Stimulated activated CD4-positive, alpha-beta T cell treated with anti-CD3 and anti-CD28 coated beads, Interleukin-1b, Interleukin-23, amount 100 ng/mL, for 48 hours (primary cell): ENCODE measurements at places on chromosomes 6 and 20.

GRCh38 chr6:86477500-86478148, 459.7 kb upstream of the HTR1E start:
- DNase-seq = no peak

GRCh38 chr6:42405021-42405420, 46.7 kb downstream of the TRERF1 start:
- DNase-seq = no peak

GRCh38 chr6:33198853-33199436, 1.5 kb downstream of the RXRB start:
- DNase-seq = no peak

DNA sequence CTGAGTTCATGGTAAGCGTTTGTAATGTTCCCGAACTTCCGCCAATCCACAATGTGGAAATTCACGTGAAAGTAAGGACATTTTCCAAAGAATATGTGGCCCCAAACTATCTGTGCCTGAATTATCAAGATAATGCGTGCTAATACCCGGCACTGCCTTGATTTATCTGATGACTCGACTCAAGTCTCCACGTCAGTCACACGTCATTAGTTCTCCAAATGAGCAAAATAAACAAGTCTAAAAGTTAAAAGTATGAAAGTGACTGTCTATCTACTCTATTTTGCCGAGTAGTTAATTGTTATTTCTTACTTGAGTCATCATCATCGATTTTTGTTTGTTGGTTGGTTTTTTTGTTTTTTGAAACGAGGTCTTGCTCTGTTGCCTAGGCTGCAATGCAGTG, 21.7 kb upstream of the FOXC1 start:
- DNase-seq = no peak

DNA sequence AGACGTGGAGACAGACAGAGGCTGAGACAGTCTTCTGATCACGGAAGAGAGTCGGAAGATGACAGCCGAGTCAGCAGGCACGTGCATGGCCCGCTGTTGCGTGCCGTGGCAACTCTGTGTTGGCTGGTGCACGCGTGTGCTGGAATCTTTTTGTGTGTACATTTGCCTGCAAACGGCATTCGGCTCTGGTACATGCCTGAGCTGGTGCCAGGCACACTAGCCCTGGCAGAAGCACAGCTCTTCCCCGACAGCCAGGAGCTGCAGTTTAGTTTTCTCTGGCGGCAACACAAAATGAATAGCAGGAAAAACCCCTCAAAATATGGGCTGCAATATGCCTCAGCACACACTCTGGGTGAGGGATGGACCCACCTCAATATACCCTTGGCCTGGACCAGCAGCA, 769 bp upstream of the PDYN start:
- DNase-seq = no peak

DNA sequence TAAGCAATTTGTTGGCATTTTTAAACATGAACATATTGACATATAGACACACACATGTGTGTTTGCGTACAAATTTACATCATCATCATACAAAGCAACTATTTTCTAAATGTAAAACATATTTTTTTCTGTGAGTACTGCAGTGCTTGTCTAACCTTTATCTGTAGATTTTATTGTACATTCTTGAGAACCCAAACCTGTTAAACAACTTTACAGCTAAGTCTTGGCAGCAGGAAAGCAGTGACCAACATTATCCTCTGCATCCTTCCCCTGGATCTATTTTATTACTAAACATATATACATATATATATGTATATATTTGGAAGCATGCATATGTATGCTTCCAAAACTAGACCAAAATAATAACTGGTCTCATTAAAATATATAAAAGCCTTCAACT, 10.4 kb upstream of the PLCB1 start:
- DNase-seq = no peak

DNA sequence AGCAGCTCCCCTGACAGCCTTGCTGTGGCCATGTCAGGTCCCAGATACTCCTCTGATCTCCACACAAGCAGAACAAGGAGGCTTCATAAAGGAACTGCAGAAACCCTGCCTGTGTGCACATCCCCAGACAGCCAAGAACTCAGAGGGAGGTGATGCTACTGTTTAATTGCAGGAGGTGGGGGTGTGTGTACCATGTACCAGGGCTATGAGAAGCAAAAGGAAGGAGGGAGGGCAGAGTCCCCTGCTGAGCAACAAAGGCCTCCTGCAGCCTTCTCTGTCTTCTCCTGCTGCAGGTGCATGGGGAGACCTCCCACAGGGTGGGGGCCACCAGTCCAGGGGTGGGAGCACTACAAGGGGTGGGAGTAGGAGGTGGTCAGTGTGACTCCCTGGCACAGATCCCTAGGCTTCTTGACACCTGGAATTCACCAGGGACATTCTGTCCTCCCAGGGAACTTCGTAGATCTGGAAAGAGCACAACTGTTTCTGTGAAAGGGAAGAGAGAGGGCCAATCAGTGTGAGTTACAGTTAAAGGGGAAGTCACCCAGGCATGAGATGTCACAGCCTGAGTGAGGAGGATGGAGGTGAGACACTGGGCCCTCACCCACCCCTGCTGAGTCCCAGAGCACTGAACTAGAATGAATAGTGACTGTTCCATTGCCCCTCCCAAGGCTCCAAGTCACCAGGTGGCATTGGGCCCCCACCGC, 2.8 kb downstream of the CST2 start:
- DNase-seq = no peak

DNA sequence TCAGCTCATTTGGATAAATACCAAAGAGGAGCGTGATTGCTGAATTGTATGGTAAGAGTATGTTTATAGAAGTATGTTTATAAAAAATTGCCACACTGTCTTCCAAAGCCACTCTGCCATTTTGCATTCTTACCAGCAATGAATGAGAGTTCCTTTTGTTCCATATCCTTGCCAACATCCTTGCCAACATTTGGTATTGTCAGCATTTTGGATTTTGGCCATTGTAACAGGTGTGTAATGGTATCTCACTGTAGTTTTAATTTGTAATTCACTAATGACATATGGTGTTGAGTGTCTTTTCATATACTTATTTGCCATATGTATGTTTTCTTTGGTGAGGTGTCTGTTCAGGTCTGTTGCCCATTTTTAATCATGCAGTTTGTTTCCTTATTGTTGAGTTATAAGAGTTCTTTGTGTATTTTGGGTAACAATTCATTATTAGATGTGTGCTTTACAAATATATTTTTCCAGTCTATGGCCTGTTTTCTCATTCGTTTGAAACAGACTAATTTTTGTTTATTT, 520.2 kb upstream of the SOX4 start:
- no peak for DNase-seq

- no peak for DNase-seq
Observed at GRCh38 chr6:84568971-84569370, 195.4 kb downstream of the TBX18 start.
